CD4-positive, alpha-beta T cell treated with Interleukin-12 subunit alpha and Interleukin-12 subunit beta, for 1 hour (primary cell): ENCODE measurements at places on chromosomes 4 and X.

- no peak for DNase-seq
Measured at GRCh38 chrX:48824066-48824465, 2.2 kb upstream of the ERAS start.

GRCh38 chrX:7202206-7202605 lies 54.3 kb upstream of the PUDP start:
- no peak for DNase-seq

- DNase-seq = no peak
Measured at GRCh38 chrX:109049903-109050302, 313.5 kb upstream of the IRS4 start.

GRCh38 chrX:68999356-68999755 lies 165.9 kb downstream of the PJA1 start:
- no peak for DNase-seq

DNA sequence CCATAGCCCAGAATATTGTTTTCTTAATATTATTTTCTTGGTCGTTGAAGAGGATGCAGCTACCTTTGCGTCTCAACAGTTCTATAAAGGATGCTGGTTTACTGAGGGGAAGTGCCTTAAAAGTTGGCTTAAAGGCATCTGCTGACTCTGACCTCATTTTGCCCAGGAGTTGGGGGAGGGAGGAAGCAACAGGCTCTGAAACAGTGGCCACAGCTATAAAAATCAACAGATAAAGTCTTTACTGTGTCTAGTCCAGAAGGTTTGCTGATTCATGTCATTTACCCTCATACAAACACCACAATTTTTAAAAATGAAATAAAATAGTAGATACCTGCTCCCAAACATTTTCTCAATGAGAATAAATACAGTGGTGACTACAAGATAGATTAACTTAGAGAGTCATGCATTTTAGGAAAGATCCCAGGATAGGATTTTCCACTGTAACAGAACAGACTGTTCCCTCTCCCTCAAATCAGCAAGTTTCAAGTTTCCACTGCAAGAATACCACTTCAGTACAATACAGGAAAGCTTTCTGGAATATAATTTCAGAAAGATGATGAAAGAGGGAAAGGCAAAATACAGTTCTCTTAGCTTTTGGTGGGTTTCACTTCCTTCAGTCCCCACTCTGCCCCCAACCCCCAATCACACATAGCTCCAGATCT lies 1.9 kb downstream of the PHKA1 start:
- DNase-seq = no peak

GRCh38 chrX:77628294-77629025 lies 157.6 kb downstream of the ATRX start:
- peak; percentile 1 for DNase-seq

- DNase-seq = no peak
Measured at GRCh38 chr4:145580906-145581305, 38.3 kb upstream of the MMAA start.

- no peak for DNase-seq
Measured at GRCh38 chr4:41455206-41455605, 82.8 kb upstream of the LIMCH1 start.

DNA sequence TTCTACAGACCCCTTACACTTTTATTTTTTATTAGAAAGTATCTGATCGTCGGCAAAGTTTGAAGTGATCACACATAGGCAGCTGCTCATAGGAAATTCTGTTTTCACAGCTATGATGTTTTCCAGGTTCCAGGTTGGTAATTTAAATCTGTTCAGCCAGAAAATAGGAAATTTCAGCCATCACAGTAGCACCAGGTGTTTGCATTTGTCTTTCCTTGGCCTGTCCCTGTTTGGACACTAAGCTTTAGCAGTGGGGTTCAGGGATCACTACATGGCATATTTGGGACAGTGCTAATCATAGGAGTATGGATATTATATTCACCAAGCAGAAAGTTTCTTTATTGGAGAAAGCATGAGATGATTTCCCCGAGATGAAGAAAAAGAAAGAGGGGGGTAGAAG lies 92.9 kb downstream of the ANK2 start:
- DNase-seq = no peak

GRCh38 chrX:9196961-9197640 lies 163.2 kb upstream of the FAM9B start:
- no peak for DNase-seq

- DNase-seq = no peak
Measured at GRCh38 chr4:66465111-66465510, 794.8 kb upstream of the EPHA5 start.

GRCh38 chr4:37641352-37641751 lies 44.8 kb downstream of the RELL1 start:
- DNase-seq = no peak

DNA sequence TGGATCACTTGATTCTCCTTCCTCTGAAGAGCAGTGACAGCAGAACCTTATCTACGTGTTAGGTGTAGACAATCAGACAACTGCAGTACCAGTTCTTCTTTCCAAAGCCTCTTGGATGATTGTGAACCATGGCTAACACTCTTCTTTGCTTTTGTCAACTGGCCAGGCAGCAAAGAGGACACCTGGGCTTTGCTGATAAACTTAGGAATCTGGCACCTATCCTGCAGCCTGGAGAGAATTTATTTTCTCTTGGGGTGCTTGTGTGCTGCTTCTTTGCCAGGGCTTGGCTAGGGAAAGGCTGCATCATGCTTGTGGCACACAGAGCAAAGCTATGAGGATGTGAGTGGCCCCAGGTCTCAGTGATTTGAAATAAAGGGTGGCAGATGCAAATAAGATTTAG lies 77.4 kb downstream of the ANAPC4 start:
- DNase-seq = no peak

GRCh38 chr4:108527723-108528122 lies 92.7 kb upstream of the RPL34 start:
- DNase-seq = peak; percentile 46

DNA sequence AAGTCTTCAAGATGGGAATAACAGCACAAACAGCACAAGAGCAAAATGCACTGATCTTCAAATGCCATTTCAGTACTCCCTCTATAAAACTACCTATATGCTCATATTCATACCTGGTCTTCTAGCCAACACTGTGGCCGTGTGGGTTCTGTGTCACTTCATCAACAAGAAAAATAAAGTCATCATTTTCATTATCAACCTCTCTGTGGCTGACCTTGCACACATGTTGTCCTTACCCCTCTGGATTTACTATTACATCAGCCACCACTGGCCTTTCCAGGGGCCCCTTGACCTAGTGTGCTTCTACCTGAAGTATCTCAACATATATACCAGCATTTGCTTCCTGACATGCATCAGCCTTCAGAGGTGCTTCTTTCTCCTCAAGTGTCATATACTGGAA lies 59.6 kb upstream of the GPR174 start:
- DNase-seq = no peak

DNA sequence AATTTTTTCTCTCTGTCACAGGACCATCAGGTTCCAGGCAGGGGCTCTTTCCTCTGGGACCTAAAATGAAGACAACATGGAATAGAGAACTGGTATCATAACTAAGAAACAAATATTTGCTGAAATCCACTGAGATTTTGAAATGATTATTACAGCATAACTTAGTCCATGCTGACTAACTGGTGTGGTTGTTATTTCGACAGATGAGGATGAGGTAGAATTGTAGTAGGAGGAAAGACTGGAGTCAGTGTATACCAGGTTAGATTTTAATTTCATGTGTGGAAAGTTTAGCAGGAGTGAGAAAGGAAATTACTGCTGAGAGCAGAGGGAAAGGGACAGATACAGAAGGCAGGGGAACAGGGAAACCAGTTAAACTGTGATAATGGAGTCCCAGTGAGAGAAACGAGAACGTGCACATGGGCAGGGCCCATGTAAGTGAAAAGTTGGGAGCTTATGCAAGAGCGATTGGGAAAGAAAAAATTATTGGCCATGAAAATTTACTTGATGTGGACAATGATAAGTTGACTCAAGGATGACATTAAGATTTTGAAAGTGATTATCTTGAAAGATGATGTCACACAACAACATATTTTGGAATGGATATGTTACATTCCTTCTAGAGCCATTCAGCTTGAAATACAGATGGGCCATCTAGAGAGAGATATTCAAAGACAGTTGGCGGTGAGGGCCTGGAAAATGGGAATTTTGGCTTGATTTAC lies 98.7 kb upstream of the DDIT4L start:
- DNase-seq = no peak

- DNase-seq = no peak
Measured at GRCh38 chr4:26867914-26868684, 7.5 kb downstream of the STIM2 start.

DNA sequence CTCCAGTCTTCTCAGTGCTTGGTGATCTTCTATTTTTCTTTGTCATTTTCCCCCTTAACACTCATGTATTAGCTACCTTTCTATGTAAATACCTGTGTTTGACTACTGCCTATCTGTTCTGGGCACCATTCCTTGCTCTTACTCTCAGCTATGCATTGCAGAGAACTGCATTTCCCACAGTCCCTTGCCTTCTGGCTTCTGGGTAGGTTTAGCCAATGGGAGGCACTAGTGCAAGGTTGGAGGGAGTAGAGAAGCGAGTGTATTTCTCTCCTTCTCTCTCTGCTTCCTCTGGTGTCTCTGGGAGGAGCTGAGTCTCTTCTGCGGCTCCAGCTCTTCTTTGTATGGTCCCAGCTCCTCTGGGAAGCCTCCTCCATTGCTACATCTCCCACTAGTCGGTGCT lies 50.5 kb downstream of the CWH43 start:
- no peak for DNase-seq

GRCh38 chr4:102705391-102705935 lies 55.3 kb downstream of the MANBA start:
- DNase-seq = no peak

- DNase-seq = no peak
Measured at GRCh38 chr4:100985576-100985975, 361.8 kb downstream of the PPP3CA start.

DNA sequence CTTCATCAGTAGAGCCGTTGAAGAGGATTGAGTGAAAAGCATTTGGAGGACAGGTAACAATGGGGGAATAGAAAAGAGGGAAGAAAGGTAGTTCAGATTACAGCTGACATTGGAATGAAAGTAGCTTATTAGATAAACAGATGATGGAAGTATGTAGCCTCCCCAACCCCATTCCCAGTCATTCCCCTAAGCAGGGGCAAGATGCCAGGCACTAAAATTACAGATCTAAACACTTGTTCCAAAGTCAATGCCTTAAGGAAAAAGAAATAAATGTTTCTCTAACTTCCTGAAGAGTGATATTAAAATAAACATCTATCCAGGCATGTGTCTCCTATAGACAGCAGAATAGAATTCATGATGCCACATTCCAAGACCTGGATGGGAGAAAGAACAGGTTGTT lies 350.8 kb downstream of the PDGFC start:
- DNase-seq = no peak

DNA sequence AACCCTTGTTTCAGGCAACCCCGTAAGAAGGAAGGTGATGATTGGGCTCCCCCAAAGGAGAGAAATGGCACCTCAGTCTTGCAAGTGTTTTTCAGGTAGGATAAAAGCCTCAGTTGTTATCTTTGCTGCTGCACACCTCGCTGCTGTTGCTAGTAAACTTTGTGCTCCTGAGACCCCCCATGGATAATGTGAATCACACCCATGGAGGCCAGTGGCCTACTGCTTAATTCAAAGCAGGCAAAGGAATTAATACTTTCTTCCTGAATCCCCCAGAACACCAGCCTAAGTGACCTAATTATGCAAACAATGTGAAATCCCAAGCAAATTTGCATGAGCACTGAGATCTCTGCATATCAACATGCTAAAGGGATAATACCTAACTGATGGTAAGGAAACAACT lies 337.5 kb downstream of the GRIA2 start:
- no peak for DNase-seq

GRCh38 chrX:135985157-135985972 lies at the start of gene SLC9A6:
SLC9A6 (plus strand) TSS chrX:135985435; CDS start chrX:135985659, 224 bp downstream.
- DNase-seq = peak; percentile 73

DNA sequence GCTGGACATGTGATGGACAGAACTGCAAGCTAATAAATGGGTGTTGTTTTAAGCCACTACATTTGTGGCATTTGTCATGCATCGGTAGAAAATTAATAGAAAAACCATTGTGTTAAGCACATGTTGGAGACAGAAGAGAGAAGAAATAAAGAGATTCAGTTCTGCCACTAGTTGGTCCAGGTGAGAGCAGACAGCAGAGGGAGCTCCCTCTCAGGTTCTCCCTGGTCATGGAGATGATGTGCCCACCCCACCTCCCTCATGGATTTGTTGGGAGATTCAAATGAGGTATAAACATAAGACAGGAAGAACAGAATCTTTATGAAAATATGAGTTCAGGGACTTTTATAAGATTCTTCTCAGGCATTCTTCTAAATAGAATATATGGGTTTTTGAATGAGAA lies 36.8 kb upstream of the OCIAD2 start:
- no peak for DNase-seq

- peak; percentile 41 for DNase-seq
Measured at GRCh38 chr4:148044912-148045352, 313.0 kb downstream of the ARHGAP10 start.
